ENCODE measurements at places on chromosomes 7 and 10. TPM values are rescaled to one million over a fixed set of nuclear protein-coding genes. Genes with fewer than 3 reads are reported as not detected.

PVRIG gene
- total RNA-seq, result 27.8 TPM

SEMA3A gene
- 0.75 TPM for total RNA-seq

TMEM225B gene
- total RNA-seq, result 0.43 TPM

PRF1 gene
- 6.2 TPM for total RNA-seq

PBLD gene
- 0.32 TPM for total RNA-seq

TACC2 gene
- total RNA-seq, result 69.1 TPM

RAB19 gene
- not detected for total RNA-seq

TACR2 gene
- not detected for total RNA-seq

CRYGN gene
- not detected for total RNA-seq

PTPRN2 gene
- 7.3 TPM for total RNA-seq

RBP4 gene
- 58.0 TPM for total RNA-seq

IFIT3 gene
- total RNA-seq, result 1.9 TPM

TRRAP gene
- total RNA-seq, result 23.4 TPM

COL13A1 gene
- 8.0 TPM for total RNA-seq
